ENCODE measurements at places on chromosomes 5 and 9.

DNA sequence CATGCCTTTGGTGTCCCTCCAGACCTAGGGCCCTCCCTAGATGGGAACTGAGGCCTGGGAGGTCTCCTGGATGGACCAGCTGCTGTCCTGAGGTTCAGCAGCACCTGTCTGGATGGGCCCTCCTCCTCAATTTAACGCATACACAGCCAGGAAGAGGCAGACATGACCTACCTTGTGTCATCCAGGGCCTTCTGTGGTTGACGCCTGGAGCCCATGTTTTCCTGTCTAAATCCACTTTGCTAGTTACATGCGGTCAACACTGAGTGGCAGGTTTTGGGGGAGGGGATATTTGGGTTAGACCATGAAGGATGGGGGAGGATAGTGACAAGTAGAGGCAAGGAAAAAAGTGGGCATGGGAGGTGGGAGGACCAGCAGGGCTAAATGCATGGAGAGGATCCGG, 3.1 kb upstream of the STC2 start:
- DNase-seq: no peak

- DNase-seq: no peak
These were observed 1400.7 kb downstream of the CDH12 start for GRCh38 chr5:21452449-21452848.

DNA sequence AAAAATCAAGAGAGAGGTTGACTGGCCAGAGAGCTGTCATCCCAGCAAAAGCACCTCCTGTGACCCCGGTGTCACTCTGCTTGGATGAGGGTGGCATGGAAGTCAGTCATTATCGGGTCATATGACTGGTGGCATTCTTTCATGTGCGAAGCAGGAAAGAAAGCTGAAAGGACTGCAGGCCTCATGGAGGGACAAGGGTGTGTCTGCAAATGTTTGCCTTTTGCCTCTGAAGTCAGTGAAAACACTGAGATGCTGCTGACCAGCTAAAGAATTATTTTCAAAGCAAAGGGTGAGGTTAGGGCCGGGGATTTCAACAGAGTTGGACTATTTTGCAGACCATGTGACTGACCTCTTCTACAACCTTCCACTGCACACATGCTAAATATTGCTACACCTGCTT, 298.3 kb downstream of the CSNK1G3 start:
- no peak for DNase-seq

GRCh38 chr5:60256546-60256945, 363.0 kb upstream of the PDE4D start:
- no peak for DNase-seq
